ENCODE measurements at places on chromosomes 12 and 14.

GRCh38 chr12:78966926-78967325, 102.4 kb downstream of the SYT1 start:
- no peak for DNase-seq

DNA sequence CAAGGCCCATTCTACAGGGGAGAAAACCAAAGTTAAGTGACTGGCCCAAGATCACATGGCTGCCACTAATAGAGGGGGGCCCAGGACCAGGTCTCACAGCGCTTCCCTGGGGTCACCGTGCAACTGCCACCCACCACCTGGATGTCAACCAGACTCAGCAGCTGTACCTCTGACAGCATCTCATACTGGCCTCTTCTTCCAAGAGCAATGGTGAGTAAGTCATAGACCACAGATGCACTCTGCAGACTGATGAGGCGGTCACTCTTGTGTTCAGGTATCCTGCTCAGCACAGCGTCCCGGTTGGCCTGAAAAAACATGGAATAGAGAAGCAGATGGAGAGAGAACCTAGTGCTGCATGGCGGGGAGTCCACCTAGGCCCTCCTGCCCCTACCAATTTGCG, 139.9 kb downstream of the TTC7B start:
- no peak for DNase-seq

DNA sequence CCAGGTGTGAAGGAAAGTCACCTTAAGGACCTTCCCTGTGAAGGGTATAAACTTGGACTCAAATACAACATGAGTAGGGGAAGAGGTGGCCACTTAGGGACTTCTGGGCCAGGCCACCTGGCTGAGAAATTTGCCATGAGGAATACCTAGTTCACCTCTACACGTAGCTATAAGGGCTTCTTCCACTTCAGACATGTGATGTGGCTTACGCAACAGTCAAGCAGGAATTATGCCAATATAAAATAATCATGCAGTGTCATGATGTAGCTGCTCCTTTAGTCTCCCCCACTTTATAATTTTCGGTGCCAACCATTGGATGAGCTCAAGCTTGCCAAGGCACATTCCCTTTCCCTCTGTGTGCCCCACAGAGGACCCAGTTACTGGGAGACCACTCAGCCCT, 166.6 kb upstream of the BCL2L14 start:
- DNase-seq = no peak

DNA sequence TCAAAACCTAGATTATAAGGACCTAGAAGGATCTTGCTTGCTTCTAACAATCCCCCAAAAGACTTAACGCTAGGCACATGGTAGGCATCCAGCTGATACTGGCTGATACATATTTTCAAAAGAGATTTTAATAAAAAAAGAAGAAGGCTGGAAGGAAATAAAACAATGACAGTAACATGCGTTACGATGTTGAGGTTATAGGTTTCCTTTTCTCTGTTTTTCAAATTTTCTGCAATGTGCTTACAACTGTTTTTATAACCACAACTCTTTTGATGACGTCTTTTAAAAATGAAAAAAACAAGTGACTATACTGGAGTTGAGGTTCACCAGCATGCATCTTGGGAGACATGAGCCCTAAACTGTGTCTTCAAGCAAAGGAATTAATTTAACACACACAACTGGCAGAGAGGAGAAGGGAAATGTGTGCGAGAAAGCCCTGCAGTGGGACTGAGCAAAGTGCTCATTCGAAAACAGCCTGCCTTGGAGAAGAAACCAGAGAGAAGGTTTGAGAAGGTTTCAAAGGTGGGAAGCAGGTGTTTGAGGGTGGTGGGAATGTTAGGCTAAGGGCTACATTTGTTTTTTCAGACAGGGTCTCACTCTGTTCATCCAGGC, 80.4 kb downstream of the DUSP16 start:
- DNase-seq = no peak

GRCh38 chr12:42786400-42787148, 197.0 kb upstream of the PRICKLE1 start:
- DNase-seq = no peak

GRCh38 chr12:466039-466438, 6.3 kb downstream of the B4GALNT3 start:
- DNase-seq = no peak

All from HTR-8/SVneo (cell line).